NCI-H1436 treated with DMSO at 0.1 percent for 48 hours (cell line): ENCODE measurements at places on chromosomes 2 and 18.

DNA sequence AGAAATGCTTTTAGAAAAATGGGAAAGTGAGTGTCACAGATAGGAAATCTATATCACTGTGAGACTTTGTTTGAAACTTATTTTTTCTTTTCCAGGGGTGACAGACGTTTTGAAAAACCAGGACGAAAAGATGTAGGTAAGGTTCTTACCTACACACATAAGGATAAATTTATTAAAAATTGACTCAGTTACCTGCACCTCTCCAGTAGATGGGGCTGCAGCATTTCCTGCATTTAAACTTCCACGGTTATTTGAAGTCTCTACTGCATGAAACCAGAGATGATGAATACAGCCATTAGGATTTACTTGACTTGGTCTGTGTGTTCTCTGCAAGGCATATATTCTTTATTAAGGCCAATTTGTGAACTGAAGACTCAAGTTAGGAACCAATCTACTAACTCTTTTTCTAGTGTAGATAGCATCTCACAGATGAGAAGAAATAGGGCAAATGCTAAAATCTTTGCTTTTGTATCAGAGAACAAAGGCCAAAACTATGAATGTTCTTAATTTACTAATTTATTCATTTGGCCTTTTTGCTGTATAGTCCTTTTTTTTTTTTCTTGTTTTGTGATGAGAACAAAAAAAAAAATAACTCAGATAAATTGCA, 15.0 kb downstream of the KCNJ13 start:
- DNase-seq: no peak

- DNase-seq: peak; percentile 53
Observed at GRCh38 chr2:167504061-167504460, 615.8 kb downstream of the XIRP2 start.

- no peak for DNase-seq
Observed at GRCh38 chr2:28635191-28635611, 116.4 kb upstream of the PPP1CB start.

GRCh38 chr18:75164479-75164878, 44.5 kb downstream of the PTGR3 start:
- DNase-seq: no peak

DNA sequence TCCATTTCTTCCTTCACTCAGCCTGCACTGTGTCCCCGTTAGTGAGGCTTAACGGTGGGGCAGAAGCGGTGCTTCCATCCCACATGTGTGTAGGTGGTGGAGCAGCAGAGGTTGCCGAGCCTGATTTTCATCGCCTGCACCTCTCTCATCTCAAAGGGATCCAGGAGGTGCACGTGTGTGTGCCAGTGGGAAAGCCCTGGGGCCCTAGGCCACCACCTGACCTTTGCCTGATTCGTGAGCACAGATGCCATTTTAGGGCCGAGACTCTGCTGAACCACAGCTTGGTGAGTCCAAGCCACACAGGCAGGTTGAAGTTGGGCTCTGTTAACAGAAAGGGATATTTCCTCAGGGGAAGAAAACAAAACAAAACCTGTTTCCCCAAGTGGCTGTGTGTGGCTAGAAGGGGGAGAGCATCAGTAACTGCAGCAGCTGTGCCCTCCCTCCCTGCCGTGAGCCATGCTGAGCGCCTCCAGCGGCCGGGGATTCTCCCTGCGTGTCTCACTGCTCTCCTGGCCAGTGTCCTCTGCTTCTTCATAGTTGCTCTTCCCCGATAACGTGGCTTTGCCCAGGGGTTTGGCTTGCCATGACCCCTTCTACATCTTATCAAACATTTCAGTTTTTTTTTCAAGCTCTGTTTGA, 81.5 kb downstream of the MAPRE2 start:
- no peak for DNase-seq

DNA sequence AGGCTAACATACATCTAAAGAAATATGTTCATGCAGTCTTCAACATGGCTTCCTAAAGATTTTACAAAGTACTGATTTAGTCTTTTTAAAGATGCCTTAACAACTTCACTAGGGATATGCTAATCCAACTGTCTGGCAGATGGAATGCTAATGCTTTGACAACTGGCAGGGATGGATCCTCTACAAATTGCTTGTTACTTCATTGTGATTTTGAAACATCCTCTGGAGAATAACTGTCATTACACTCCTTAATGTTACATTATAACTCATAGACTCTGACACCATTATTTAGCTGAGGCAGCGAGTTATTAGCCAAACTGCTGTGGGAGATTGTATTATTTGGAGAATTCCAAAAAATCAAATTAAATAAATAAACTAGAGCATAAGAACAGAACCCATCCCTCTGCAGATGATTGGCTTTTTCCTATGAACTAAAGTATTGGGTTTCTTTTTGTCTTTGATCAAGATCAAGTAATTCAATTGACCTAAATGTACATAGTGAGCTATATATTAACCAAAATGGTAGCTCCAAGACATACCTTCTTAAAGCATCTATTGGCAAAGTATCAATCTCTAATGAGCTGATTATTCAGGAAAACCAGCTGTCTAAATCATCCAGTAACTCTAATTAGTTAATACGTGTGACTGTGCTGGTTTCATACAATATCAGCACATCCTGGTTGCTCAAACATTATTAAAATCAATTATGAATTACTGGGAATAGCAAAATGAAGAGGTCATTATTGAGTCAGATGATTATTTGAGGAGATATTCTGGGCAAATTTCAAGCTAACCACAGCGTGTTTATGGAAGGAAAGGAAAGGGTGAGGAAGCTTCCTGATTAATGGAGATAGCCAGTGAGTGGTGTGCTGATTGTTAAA, 321.3 kb upstream of the TFPI start:
- DNase-seq: no peak

- DNase-seq: no peak
Observed at GRCh38 chr18:75659535-75660023, 232.1 kb upstream of the SMIM21 start.

DNA sequence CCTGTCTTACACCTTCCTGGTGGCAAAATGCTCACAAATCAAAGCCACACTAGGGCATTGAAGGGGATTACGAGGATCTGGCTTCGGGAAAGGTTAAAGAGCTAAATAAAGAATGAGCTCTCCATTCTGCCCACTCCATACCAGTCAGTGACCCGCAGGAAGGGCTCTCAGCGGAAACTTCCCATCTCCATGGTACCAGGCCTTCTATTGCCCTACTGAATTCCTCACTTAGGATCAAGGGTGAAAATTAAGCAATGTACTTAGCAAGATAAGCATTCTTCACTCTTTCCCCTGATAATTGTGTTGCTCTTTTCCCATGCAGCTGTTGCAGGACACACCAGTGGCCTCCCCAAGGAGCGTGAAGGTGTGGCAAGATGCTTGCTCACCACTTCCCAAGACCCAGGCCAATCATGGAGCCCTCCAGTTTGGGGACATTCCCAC, 75.6 kb upstream of the TTC39C start:
- DNase-seq: no peak

GRCh38 chr2:141791521-141791920, 339.3 kb downstream of the LRP1B start:
- no peak for DNase-seq

GRCh38 chr18:25456334-25457010, 104.5 kb upstream of the ZNF521 start:
- DNase-seq: no peak

GRCh38 chr2:157319795-157320194, 5.8 kb downstream of the ERMN start:
- no peak for DNase-seq

DNA sequence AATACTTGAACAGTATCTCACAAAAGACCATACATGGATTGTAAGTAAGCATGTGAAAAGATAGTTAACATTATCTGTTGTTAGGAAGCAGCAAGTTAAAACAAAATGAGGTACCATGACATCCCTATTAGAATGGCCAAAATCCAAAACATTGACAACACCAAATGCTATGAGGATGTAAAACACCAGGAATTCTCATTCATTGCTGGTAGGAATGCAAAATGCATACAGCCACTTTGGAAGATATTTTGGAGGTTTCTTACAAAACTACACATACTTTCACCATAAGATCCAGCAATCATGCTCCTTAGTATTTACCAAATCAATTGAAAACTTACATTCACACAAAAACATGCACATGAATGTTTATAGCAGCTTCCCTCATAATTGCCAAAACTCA, 30.9 kb upstream of the ICOS start:
- DNase-seq: no peak

GRCh38 chr2:16764487-16764886, 98.9 kb upstream of the CYRIA start:
- no peak for DNase-seq

DNA sequence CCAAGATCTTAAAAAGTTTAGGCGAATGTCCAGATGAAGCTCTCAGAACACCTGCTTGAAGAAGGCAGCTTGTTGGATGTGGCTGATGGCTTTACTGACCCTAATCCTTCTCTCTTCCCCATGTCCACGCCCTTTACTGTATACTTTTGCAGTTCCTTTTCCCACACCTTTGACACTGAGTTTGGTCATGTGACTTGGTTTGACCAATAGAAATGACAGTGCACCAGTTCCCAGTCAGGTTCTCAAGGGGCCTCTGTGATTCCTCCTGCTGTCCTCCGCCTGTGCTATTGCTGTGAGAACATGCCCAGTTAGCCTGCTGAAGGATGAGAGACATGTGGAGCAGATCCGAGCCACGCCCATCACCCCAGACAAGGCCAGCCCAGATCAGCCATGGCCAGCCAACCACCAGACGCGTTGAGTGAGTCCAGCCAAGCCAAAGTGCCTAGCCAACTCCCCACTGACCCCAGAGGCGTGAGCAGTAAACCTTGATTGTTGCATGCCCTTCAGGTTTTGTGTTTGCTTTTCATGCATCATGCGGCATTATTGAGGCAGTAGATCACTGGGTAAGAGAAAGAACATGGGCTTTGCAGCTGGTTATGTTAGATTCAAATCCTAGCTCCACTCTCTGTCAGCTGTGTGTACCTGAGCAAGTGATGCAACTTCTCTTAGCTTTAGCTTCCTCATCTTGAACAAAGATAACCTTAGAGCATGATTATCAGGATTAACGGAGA, 258.0 kb upstream of the SIX2 start:
- DNase-seq: no peak

DNA sequence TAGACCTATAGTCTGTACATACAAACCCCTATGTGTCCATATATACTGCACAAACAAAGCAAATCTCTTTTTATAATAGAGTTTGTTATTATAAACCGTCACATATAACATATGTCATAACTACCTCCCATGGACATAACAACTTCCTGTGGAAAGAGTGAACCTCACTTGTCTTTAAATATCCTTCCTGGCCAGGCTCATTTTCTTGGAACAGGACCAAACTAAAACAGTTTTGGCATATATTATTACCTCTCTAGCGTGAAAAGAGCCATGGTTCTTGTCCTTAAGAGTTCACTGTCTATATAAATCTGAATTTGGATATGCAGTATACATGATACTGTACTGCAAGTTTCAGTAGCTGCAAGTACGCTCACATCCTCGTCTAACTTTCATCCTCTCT, 28.3 kb upstream of the DNAJC27 start:
- no peak for DNase-seq

DNA sequence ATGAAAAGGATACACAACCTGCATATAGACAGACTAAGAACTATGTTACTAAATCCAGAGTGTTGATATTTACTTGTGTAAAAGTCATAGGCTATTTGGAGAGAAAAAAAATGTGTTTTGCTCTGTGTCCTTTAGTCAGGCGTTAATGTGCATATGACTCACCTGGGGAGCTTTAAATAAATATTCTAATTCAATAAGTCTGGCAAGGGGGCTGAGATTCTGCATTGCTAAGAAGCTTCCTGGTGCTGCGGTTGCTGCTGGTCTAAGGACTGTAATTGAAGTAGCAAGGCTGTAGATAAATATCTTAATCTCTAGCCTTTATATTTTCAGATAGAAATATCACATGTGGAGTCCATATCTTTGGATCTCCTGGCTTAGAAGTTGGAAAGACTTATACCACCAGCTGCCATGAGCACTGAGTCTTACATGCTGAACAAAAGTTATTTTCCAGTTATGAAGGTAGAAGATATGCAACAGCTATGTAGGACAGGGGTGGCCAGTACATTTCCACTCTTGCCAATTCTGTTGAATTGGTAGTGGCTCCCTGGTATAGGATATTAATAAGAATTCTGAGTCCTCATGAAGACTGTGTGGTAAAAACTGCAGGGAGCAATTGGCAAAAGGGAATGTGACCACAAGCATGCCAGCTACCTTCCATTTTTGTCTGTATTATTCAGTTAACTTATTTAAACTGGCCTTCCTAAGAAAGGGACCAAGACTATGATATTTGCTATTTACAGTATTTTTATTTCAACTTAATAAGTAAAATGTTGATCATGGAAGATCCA, 4.8 kb downstream of the SPAG16 start:
- DNase-seq: no peak

GRCh38 chr18:63422864-63423304, 608 bp upstream of the VPS4B start:
- DNase-seq: no peak

DNA sequence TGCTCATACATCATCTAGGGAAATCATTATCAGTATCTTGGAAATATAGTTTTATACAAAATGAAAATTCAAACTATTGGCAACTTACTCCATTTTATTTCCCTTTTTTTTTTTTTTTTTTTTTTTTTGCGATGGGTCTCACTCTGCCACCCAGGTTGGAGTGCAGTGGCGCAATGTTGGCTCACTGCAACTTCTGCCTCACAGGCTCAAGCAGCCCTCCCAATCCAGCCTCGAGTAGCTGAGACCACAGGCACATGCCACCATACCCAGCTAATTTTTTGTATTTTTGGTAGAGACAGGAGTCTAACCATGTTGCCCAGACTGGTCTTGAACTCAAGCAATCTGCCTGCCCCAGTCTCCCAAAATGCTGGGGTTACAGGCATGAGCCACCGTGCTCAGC, 29.0 kb downstream of the OLA1 start:
- DNase-seq: no peak

GRCh38 chr2:101782427-101782792, 84.9 kb downstream of the MAP4K4 start:
- DNase-seq: no peak

- DNase-seq: no peak
Observed at GRCh38 chr2:186559370-186559769, 30.5 kb upstream of the ITGAV start.

GRCh38 chr2:218516614-218517013, 51.5 kb downstream of the USP37 start:
- no peak for DNase-seq

DNA sequence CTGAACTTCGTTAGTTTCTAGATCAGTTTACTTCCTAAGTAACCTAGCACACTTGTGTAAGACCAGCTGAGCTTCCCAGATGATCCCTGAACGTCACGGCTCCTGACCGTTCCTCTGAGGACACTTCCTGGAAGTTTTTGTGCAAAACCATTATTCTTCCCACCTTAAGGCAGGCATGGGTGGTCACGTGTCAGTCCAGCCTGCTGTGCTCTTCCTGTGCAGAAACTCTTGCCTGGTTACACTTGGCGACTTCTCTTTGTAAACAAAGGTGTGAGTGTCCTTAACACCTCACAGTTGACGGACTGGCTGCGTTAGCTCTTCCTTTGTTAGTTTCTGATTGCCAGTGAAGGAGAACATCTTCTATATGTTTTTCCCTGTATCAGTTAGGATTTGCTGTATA, 118.3 kb downstream of the SH3RF3 start:
- no peak for DNase-seq

DNA sequence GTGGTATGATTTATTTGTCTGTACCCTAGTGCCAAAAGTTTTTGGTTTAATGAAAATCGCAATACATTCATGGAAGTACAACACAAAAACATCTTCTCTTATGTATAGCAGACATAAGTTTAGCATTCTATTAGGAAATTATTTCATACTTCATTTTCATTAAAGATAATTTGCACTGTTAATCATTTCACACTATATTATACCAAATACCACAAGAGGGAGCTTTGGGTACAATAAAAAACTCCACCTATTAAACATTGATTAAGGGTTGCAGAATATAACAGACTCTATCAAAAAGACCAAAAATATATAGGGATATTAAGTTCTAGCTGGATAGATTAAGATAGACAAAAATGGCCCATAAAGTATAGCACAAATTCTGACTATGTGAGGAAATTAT, 79.0 kb downstream of the SLC66A3 start:
- DNase-seq: no peak
